ENCODE measurements at places on chromosomes 6 and 20.

- DNase-seq, result no peak
These were observed 619.0 kb downstream of the FRK start for GRCh38 chr6:115441651-115442050.

DNA sequence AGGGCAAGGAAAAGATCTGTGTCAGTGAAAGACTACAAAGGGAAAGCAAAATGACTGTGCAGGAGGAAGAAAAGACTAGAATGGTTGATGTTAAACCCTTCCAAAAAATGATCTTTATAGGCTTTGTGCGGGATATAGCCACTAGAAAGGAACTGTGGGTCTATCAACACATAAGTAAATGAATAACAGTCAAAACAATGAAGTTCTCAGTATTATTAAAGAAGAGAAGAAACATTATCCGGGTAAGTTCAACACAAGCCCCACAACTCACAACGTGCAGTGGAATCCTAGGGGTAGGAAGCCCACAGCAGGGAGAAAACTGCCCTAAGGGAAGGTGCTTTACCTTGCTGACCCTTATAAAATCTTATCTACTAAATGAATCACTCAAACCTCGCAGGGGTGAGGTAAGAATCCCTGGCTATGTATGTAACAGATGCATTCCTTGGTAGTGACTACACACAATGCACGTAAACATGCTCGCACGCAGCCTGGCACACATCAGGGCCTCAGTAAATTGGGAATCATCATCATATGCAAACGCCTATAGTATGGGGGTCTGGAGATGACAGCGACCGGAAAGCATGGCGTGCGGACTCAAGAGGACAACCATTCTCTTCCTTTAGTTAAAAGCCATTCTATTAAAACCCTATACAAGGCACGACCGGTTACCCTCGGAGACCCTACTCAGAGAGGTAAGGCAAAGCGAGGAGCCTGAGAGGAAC lies 11.3 kb downstream of the TFAP2A start:
- DNase-seq, result no peak

DNA sequence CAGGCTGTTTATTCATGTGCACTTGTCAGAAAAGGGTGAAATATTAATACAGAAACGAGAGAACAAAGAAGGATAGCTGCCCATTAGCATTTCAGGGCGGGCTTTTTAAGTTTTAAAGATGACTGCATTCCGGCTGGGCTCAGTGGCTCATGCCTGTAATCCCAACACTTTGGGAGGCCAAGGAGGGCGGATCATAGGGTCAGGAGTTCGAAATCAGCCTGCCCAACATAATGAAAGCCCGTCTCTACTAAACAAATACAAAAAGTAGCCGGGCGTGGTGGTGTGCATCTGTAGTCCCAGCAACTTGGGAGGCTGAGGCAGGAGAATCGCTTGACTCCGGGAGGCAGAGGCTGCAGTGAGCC lies 130.5 kb downstream of the HFE start:
- no peak for DNase-seq

GRCh38 chr6:107466062-107466461 lies 6.7 kb upstream of the PDSS2 start:
- DNase-seq, result no peak

- no peak for DNase-seq
These were observed 74.8 kb upstream of the MLN start for GRCh38 chr6:33878562-33878961.

DNA sequence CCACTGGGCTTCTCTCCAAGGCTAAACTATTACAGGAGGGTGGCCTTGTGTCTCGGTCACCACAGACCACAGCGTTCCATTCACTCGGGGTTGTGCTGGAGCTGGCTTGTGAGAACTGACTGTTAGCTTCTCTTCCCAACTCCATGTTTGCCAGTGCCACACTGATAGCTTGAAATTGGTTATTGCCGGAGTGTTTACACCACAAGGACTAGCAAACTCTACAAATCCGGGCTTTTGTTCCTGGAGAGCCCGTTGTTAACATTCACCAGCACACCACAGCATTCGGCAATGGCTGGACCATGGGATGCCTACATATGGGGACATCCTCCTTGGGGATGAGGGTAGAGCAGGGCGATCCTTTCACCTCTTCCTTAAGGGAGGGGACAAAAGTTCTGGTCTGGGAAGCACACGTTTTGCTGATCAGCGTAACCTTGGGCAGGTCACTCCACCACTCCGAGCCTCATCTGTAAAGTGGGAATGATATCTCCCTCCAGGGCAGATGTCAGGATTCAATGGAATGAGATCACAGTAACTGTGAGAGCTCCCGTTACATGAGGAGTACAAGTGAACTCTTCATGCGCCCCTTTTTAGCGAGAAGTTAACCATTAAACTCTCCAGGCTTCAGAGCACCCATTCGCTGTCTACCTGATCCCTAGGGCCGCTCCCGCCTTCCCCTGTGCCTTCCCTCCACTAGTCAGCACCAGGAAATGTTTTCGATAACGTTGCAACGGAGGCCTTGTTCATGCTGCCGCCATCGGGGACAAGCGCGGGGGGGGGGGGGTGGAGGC lies 41.7 kb upstream of the TTPAL start:
- DNase-seq, result peak; percentile 87

DNA sequence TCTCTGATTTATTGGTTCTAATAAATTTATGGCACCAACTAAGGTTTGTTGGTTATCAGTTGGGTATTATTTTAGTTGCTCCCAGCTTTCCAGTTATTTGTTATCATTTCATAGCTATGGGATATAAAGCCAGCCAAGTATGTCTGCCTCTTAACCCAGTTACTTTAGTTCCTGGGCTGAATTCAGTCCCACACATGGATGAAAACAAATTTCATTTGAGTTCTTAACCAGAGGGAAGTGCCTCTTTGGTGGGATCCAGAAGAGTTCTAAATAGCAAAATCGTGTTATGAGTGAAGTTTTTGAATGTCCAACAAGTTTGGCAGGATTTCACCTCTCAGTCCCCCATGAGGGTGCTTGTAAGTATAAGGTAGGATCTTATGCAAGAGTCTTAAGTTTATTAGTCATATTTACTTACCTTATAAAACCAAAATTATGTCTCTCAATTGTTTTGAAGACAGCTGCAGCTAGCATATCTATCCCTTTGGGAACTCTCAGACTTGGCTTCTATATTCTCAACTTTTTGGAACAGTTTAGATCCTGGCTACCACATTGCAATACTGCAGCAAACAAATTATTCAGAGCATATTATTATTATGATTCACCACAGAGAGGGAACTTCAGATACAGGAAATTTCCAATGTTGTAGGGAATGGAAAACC lies 683.6 kb downstream of the BCKDHB start:
- DNase-seq, result no peak

GRCh38 chr20:54456961-54457360 lies 18.4 kb upstream of the DOK5 start:
- no peak for DNase-seq

- DNase-seq, result no peak
These were observed 296.9 kb downstream of the PLCB1 start for GRCh38 chr20:8428988-8429387.

GRCh38 chr6:144781836-144782235 lies 496.7 kb downstream of the UTRN start:
- DNase-seq, result no peak

GRCh38 chr6:148467926-148468325 lies 125.3 kb downstream of the SASH1 start:
- no peak for DNase-seq

DNA sequence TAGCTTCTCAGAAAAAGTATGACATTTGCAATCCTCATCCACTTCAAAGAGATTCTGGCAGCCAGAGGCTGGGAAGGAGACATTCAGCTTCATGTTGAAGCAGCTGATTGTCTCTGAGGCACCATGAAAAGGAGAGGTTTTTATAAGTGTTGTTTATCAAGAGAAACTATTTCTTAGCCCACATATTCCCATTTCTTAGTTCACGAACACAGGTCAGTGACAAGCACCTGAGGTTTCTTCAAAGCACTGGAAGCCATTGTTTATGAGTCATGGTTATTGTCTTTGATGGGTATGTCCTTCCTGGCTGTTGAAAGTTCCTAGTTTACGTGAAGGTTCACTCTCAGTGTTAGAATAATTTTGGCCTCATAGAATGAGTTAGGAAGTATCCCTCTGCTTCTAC lies 3.0 kb upstream of the DDX43 start:
- DNase-seq, result no peak

DNA sequence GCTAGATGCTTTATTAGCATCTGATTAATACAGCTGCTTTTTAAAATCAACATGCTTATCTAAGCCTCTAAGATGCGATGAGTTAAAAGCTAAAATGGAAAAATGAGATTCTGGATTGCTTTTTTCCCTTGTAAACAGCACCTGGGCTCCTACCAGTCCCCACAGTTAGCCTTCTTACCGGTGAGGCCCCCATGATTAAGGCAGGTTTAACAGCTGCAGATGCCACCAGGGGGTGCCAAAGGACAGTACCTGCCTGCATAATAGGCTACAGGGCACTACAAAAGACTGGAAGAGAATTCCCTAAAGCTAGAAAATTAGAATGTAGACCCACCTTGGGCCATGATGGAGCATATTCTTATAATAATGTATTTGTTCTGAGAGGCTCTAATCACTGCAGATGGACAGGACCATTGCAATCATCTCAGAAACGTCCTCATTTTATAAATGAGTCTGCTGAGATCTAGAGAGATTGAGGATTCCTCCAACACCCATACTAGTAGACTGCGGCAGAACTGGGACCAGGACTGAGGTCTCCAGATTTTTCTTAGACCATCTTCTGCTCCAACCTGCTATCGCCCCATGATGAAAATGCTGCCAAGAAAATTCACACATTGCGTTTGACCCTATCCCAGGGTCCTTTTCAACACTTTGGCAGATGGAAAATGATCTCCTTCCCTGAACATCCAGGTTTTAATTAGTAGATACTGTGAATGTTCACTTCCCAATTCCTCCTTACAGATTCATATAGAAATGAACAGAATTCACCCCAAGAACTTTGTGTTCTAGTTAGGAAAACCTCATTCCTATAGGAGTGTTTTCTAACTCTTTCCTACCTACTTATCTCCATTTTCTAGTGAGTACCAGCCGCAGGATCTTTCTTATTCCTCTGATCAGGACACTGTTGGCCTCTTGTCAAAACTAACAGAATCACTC lies 148.8 kb downstream of the RPS12 start:
- peak; percentile 35 for DNase-seq

DNA sequence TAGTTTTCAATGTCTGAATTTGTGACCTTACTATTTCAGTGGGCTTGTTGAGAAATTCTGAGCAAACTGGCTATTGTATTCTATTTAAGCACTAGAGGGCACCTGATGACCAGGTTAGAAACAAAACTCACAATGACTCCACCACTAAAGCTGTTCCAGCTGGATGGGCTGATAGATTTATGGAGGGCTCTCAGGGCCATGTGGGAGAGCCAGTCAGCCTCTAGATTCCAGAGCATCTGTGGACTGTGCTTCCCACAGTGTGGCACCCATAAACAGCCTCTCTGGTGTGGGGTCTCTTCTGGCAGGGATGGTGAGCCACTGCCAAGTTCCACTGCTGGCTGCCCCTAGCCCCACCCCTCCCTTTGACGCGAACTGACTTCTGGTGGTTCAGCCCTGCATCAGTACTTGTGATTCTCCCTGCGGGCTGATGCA lies 29.2 kb downstream of the C6orf58 start:
- no peak for DNase-seq

GRCh38 chr20:35719717-35720116 lies 20.5 kb downstream of the ROMO1 start:
- DNase-seq, result no peak

- DNase-seq, result no peak
These were observed 191.8 kb downstream of the NRN1 start for GRCh38 chr6:5814901-5815300.

- DNase-seq, result no peak
These were observed 655.0 kb upstream of the DEFB115 start for GRCh38 chr20:30602424-30602823.

DNA sequence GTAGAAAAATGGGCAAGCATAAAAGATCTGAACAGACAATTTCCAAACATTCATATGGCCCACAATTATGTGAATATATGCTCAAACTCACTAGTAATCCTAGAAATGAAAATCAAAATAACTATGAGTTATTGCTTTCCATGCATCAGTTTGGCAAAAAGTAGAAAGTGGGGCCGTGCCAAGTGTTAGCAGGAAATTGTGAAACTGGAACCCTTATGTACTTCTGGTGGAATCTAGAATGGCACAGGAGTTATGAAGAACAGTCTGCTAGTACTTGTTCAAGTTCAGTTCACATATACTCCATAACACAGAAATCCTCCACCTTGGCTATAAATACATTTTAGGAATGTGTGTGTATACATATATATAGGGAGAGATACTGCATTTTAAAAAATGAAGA lies 89.8 kb downstream of the EYA2 start:
- no peak for DNase-seq

GRCh38 chr6:26383624-26384417 lies 913 bp downstream of the BTN2A2 start:
- peak; percentile 52 for DNase-seq

DNA sequence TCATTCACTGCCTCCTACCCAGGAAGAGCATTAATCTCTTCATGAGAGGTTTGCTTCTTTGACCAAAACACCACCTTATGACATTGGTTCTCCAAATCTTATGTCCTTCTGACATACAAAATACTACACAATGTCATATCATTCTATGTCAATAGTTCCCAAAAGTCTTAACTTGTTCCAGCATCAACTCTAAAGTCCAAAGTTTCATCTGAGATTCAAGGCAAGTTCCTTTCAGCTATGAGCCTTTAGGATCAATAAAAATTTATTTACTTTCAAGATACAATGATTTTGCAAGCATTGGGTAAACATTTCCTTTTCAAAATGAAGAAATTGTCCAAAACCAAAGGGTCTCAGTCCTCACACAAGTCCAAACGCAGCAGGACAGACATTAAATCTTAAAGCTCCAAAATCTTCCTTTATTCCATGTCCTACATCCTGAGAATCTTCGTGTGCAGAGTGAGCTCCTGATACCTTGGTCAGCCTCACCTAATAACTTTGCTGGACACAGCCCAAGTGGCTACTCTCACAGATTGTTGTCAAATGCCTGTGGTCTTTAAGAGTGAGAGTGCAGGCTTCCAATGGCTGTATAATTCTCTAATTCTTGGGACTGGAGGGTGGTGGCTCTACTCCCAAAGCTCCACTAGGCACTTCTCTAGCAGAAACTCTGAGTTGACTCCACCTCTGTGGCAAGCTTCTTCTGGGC lies 1668.2 kb downstream of the HACE1 start:
- no peak for DNase-seq

DNA sequence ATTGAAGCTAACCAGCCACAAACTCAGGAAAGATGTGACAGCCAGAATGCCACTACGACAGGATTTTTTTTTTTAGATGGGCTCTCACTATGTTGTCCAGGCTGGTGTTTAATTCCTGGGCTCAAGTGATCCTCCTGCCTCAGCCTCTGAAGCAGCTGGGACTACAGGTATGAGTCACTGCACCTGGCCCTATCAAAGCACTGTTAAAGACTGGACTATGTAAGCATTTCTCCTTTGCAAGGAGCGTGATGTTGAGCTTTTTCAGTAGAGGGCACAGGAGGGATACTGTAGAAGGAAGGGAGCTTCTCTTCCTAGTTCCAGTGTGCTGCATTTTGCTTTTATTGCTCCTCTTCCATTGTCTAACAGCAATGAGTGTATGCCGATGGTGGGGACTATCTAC lies 35.8 kb downstream of the ZBTB9 start:
- no peak for DNase-seq
